Midbrain (tissue), 1 donor: ENCODE measurements at places on chromosomes 5 and 9.

DNA sequence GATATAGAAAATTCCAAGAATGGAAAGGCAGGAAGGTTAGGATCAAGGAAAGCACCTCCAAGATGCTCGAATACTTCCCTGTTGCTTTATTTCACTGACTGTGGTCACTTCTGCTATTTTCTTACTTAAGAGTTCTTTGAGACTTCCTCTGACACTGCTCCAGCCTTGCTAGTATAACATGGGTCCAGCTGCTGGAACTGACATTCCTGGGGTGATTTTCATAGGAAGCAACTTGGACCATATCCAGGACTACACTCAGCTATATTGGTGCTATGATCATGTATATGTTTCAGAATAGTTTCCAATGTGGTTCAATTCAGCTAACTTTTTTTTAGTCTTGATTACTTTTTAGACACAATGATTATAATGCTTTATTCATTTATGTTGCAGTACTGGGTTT, 81.6 kb upstream of the CKMT2 start:
- DNase-seq = no peak

GRCh38 chr5:132850066-132850465, 16.2 kb downstream of the GDF9 start:
- no peak for DNase-seq

- no peak for DNase-seq
Measured at GRCh38 chr9:26477963-26478362, 414.6 kb downstream of the CAAP1 start.

- DNase-seq = no peak
Measured at GRCh38 chr5:94288937-94289336, 329.5 kb downstream of the KIAA0825 start.

DNA sequence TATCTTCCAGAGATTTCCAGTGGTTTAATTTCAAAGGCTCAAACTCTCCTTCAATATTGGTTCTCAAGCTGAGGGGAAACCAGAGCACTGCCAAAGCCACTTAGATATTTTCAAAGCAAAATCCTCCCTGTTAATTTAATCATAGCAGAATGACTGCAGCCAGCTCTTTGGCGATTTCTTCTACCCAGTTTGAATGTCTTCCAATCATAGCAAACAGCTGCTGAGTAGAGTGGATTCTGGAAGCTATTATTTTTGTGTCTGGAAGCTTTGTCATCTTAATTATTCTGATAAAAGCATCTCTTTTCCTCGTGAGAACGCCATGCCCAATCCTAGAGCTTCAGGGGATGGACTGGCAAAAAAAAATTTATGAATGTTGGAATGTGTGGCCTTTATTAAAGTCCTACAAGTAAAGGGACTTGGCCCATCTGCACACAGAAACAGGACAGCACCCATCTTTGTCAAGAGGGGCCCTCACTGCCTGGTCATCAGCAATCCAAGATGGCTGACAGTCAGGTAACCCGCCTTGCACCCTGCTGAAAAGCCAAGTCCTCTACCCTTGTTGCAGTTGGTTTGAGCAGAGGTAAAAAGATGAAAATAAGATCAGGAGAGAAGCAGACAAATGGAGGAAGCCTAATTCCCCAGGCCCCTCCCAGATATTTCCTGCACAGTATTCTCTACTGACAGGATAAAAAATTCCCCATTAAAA, 125.1 kb downstream of the SUSD1 start:
- DNase-seq = no peak

- DNase-seq = no peak
Measured at GRCh38 chr5:136129445-136129844, 3.2 kb upstream of the SMAD5 start.
